Osteoblast (primary cell): ENCODE measurements at places on chromosomes 2 and 18.
A peak's percentile ranks its signal among the peaks of the same experiment; 100 is the strongest.

- no peak for DNase-seq
Observed at GRCh38 chr18:59311631-59312030, 6.8 kb downstream of the CPLX4 start.

DNA sequence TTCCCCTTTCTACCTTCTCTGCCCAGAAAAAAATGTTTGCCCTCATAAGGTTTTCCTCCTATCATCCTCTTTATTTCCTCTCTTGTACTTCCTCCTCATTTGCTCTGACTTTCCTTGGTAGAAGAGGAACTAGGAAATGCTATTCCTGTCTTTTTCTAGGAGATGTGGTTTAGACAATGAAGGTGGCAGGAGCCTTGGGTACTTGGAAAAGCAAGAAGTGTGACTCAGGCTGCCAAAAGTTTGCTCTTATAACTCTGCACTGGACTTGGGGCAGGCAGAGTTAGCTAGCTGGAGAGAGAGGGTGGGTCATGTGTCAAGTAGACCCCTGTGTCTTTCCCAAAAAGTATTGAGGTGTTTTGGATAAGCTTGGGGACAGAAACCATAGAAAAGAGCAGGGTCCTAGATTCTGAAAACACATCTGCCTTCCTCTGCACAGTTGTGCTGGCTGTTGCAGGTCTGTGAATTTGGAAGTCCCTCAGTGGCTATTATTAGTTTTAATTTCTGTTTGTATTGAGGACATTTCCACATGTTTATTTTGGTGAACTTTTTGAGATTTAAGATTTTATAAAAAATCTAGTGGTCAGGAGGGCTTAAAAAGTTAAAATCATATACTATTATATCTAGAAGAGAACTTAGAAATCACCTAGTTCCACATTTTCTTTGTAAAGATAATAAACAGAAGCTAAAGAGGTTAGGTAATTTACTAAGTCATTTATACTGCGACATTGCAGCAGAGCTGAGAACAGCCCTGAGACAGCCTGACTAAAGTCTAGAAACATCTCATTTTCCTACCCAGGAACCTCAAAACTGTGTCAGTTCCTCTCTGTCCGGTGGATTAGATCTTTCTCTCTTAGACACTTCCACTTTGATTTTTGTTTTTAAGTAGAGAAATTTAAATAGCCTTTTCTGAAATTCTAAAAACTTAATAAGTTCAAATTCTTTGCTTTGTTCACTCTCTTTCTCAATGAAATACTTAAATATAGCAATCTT is 16.0 kb downstream of the INSIG2 start:
- DNase-seq, result no peak

DNA sequence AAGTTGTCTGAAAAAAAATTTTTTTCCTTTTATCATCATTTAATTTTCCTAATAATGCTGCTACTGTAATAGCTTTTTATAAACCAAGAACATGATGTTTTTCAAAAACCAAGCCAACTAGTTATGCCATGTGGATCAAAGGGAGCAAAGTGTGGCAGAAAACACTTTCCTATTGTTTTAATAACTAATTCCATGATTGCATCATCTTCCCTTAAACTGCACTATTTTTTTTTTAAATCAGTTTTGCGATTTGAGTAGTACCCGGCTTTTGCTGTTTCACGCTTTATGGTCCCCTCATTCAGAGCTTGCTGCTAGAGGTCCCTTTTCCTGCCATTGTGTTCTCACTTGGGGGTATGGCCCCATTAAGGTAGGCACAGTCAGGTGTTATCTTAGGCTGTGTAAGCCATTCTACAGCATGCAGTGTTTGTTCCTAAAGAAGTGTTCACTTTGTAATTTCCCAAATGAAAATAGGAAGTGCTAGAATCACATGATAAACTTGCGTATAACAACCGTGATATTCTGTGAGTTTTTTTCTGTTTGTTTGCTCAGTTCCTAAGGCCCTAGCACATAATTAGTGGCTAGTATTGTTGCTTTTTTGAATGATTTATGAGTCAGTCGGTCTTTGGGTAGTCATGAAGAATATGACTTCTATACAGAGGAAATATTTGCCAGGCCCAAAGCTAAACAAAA is 225.8 kb downstream of the PTGR3 start:
- DNase-seq, result no peak

GRCh38 chr2:154336201-154336600 is 362.3 kb upstream of the KCNJ3 start:
- DNase-seq, result no peak

DNA sequence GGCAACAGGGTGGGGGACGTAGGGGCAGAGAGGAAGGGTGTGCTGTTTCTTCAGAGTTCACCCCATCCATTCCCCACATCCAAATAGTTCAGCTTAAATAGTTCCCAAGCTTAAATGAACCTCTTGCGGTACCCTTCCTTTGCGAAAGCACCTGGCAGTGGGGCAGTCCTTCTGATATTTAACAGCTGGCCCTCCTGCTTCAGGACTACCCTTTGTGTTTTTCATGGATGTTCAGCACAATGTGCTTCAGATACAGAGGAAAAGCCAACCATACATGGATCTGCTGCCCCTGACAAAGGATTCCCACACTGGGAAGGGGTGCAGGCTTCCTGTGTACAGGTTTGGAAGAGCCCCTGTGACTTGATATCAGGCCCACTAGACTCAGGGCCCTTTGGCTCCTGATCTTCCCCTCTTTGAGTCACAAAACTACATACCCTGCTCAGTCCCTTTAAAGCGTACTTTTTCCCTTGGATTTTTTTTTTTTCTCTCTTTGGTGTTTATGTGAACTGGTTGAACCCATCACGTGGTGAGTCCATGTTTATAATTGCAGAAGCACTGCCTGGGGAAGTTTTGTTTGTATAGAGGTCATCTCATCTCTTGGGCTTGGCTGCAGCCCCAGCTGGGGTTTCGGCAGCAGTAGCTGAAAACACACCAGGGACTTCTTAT is 45.3 kb upstream of the IGFBP5 start:
- DNase-seq, result peak; percentile 80

DNA sequence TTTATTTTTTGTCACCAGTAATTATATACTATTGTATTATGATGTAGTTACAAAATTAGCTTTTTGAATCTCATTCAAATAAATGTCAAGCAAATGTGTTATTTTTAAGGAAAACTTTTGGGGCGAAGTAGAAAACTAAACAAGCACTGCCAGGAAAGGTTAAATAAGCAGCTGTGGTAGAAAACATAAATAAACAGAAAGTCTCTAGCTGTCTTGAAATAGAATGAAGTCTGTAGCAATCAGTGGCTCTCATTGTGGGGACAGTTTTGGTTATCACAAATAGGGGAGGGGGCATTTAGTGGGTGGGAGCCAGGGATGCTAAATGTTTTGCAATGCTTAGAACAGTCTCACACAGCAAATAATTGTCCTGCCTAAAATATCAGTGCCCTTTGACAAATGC is 3.4 kb downstream of the INSIG2 start:
- DNase-seq, result no peak

GRCh38 chr18:68874361-68874760 is 76.5 kb downstream of the CCDC102B start:
- no peak for DNase-seq

GRCh38 chr18:43108882-43109281 is 6.6 kb downstream of the RIT2 start:
- no peak for DNase-seq

GRCh38 chr2:58227171-58227917 is 13.8 kb downstream of the FANCL start:
- DNase-seq, result no peak

- no peak for DNase-seq
Observed at GRCh38 chr2:151423760-151424159, 14.1 kb downstream of the RIF1 start.

DNA sequence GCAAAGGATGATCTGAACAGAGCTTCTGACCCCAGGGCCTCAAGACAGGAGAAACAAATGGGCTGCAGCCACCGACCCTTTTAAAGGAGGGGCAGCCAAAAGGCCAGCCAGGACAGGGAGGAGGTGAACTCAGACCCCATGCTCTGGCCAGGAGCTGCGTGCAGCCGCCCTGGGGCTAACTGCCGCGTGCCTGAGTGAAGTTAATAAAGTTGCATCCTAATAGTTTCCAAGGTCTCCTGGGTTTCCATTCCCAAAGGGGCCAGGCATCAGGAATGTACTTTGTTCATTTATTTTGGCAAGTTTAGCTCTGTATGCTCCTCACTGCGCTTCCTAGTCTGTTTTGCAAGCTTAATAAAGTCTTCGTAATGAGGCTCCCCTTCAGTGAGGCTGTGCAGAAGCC is 60.7 kb downstream of the EN1 start:
- peak; percentile 38 for DNase-seq

DNA sequence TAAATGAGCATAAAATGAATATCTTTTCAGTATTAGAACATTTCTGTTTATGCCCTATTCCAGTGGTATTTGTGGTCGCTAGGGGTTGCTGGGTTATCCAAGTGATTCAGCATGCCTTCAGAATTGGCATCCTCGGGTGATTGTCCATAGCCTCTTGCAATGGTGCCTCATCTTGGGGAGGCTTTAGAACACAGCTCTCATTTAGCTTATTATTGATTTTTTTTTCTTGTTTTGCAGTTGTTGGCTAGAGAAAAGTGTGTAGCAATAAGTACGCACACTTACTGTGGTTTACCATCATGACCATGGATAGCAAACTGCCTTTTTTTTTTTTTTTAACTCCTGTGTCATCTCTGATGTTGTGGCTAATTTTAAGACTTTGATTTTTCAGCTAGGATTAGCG is 33.6 kb downstream of the PLEKHA3 start:
- DNase-seq, result no peak

GRCh38 chr2:215969131-215969841 is 44.1 kb downstream of the MREG start:
- peak; percentile 18 for DNase-seq

- DNase-seq, result no peak
Observed at GRCh38 chr2:28818053-28818452, 7.4 kb downstream of the SPDYA start.

DNA sequence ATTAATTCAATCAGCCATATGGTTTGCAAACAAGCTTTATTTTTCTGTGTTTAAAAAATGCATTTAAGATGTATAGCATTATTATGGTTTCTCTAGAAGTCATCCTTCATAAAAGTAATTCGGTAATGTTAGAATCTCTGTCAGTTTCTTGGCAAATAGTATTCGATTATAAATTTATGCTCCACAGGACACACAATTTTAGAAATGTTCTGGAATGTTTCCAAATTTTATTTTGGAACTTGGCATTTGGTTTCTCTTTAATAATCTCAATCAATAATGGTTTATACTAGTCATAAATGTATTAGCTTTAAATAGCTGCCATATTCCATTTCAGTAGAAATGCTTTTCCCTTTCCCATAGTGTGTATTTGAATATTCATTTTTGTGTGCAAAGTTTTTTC is 156.4 kb downstream of the PLCL1 start:
- no peak for DNase-seq

GRCh38 chr2:220855296-220855695 is 716.8 kb downstream of the EPHA4 start:
- no peak for DNase-seq

DNA sequence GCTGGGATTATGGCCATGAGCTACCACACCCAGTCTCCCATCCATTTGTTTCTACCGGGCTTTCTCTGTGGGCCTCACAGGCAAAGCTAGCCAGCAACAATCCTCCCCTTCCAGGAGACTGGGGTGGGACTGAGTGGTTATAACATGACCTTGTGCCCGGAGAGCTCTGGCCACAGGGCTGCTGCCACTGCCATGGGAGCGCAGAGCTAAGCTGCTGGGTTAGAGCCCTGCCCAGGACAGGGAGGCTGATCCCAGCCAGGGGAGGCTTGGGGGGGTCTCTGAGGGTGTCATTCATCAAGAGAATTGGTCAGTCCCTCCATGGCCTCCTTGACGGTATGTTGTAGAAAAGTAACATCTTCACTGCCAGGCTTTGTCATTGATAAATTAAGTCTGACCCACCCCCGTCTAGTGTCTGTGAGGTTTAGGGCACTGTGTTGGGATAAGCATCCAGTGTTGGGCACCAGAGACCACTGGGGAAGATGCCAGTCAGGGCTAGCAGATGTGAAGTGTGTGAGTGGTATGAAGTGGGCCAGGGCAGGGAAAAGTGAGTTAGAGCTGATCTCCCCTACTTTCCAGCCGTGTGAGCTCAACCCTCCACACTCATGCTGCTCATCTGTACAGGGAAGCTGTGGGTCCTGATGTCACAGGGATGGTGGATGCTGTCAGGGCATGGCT is 368.4 kb upstream of the HS6ST1 start:
- peak; percentile 46 for DNase-seq

GRCh38 chr2:105877945-105878344 is 133.2 kb downstream of the NCK2 start:
- DNase-seq, result no peak
